ENCODE measurements at places on chromosomes 4 and X. TPM values are rescaled to one million over a fixed set of nuclear protein-coding genes. Genes with fewer than 3 reads are reported as not detected.

Gene PDLIM5
- total RNA-seq: 90.8 TPM

Gene TLR6
- 19.2 TPM for total RNA-seq

Gene DGKK
- not detected for total RNA-seq

Gene NUDT10
- not detected for total RNA-seq

Gene FABP2
- not detected for total RNA-seq

Gene ZAR1
- total RNA-seq: not detected

Gene JADE3
- 8.1 TPM for total RNA-seq

All from subcutaneous adipose tissue (tissue), 4 donors.